ENCODE measurements at places on chromosomes 16 and 17. TPM values are rescaled to one million over a fixed set of nuclear protein-coding genes. Genes with fewer than 3 reads are reported as not detected.
A peak's percentile ranks its signal among the peaks of the same experiment; 100 is the strongest.

- DNase-seq = no peak
Measured at GRCh38 chr17:32136856-32137255, 5.4 kb upstream of the RHOT1 start.

- no peak for DNase-seq
Measured at GRCh38 chr17:60559995-60560859, 34.2 kb upstream of the APPBP2 start.

- peak; percentile 88 for DNase-seq
Measured at GRCh38 chr17:42312285-42313130, 24.2 kb downstream of the STAT5A start.

DNA sequence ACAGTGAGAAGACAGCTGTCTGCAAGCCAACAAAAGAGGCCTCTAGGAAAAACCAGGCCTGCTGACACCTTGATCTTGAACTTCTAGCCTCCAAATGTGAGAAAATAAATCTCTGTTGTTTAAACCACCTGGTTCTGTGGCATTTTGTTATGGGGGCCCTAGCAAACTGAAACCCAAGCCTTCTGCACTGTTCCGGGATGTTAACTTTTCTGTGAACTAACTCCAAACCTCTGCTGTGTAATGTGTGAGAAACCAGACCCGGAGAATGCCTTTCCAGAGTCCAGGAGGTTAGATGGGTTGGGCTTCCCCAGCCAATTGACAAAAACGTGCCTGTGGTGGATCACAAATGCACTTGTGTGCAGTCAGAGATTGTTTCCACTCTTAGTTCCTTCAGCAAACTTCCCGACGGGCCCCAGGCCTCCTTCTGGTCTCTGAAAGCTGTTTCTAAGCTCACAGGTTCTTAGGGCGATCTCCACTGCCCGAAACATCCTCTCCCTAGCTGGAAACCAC lies 13.6 kb upstream of the GGA2 start:
- no peak for DNase-seq

DNA sequence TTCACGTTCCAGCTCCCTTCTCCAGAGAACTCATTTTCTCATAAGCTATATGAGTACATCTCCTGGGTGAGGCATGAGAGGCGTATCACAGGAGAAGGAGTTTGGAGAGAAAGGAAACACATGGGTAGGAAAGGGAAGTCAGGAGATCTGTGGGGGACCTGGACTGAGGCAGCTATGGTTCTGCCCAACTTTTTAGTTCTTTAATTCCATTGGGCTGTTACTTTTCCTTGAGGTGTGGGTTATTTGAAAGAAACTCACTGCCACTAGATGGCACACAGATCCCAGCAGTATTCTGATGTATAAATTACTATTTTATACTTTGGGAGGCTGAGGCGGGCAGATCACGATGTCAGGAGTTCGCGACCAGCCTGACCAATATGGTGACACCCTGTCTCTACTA lies 63.6 kb downstream of the NUP93 start:
- no peak for DNase-seq

DNA sequence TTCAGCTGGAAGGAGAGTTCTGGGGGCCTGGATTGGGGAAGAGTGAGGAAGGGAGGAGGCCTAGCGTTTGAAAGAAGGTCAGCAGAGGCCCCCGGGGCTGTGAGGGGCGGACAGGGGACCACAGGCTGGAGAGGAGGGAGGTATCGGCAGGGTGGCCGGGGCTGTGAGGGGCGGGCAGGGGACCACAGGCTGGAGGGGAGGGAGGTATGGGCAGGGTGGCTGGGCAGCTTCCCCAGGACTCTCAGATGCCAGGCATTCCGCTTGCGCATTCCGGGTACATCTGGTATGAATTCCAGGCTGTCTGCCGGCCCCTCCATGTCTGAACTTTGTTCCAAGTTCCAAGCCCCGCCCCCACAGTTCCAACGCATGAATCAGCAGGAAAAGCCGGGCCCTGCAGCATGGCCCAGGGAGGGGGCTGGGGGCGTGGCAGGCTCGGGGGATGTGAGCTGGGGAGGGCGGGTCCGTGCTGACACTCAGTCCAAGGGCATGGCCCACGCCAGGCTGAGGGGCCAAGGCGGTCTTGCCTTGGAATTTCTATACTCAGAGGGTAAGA lies 4.3 kb upstream of the TLCD2 start:
- DNase-seq = peak; percentile 99

- DNase-seq = no peak
Measured at GRCh38 chr16:30335598-30336474, 19.3 kb downstream of the CD2BP2 start.

GRCh38 chr17:564526-565065 lies 150.0 kb downstream of the VPS53 start:
- DNase-seq = no peak

GRCh38 chr17:32917081-32917480 lies 10.9 kb upstream of the TMEM98 start:
- no peak for DNase-seq

GRCh38 chr17:42660692-42661345 lies 1.7 kb downstream of the TUBG2 start:
- no peak for DNase-seq

DNA sequence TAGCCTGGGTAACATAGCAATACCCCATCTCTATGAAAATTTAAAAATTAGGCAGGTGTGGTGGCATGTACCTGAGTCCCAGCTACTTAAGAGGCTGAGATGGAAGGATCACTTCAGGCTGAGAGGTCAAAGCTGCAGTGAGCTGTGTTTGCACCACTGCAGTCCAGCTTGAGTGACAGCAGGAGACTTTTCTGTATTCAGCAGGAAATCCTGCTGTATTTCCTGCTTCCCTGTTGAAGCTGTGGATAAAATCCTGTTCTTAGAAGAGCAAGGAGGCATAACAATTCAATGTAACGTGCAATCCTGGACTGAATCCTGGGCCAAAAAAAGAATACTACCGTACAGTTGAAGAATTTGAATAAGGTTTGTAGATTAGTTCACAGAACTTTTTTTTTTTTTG lies 62.2 kb downstream of the FBXL20 start:
- no peak for DNase-seq

RASL10B gene
- 18.4 TPM for total RNA-seq

KRT39 gene
- not detected for total RNA-seq

KLHL36 gene
- 84.4 TPM for total RNA-seq

TMEM98 gene
- 10.1 TPM for total RNA-seq

MT1F gene
- total RNA-seq = 0.85 TPM

EFNB3 gene
- not detected for total RNA-seq

UTS2R gene
- total RNA-seq = 1.4 TPM

HOXB13 gene
- not detected for total RNA-seq
